Hematopoietic multipotent progenitor cell (in vitro differentiated cells): ENCODE measurements at places on chromosomes 4 and X. TPM values are rescaled to one million over a fixed set of nuclear protein-coding genes. Genes with fewer than 3 reads are reported as not detected.

- DNase-seq = no peak
Observed at GRCh38 chrX:1743105-1743504, 128.2 kb downstream of the ASMT start.

Gene GAGE13
- total RNA-seq = not detected

DNA sequence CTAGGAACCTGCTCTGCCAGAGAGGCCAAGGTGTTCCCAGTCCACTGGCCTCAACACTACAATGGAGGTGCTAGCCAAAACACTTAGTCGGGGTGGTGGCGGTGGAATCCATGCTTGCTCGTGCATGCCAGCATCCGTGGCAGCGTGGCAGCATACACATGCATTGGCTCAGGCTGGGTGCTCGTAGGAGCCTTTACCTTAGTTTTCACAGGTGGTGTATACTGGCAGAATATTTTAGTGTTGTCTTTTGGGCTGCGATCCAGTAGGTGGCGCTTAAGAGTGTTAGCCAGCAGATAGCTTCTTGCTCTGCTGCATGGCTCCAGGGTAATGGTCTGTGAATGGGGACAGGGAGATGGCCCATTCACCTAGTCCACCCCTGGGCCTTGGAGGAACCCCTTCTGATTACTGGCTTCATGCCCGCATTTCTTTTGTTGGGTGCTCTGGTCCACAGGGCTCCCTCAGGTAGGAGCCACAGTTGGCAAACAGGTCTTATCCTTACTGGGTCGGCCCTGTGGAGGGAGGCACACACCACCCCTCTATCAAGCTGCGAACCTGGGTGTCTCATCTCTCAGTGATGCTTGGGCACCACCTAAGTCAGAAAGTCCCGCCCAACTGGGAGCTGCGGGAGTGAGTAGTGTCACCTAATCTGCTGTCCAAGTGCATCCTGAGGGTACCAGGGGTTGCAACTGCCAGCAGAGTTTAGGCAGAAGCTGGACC is 40.0 kb downstream of the RIPPLY1 start:
- DNase-seq = no peak

Gene UBL4A
- 54.4 TPM for total RNA-seq

DNA sequence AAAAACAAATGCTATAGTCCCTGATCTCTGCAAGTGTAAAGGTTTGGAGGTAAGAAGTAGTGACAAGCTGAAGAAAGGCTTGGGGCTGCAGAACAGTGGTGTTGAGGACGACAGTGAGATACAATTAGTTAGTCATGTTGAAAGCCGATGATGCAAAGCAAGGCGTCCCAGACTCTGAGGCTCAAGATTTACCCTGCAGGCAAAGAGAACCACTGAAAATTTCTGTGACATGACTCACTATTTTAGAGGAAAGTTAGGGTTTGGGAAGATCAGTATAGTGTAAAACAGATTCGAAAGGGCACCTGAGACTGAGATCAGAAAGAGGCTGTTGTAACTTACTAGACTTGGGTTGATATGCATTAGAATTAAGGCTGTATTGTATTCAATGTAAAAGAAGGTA is 281.3 kb upstream of the FTHL17 start:
- no peak for DNase-seq
